ENCODE measurements at places on chromosomes 3 and 15. TPM values are rescaled to one million over a fixed set of nuclear protein-coding genes. Genes with fewer than 3 reads are reported as not detected.

GRCh38 chr15:57861034-57861638 is 154.6 kb downstream of the POLR2M start:
- DNase-seq = no peak

- no peak for DNase-seq
Measured at GRCh38 chr3:32412887-32413286, 21.2 kb downstream of the CMTM7 start.

- no peak for DNase-seq
Measured at GRCh38 chr15:82767163-82767829, 38.6 kb downstream of the FSD2 start.

DNA sequence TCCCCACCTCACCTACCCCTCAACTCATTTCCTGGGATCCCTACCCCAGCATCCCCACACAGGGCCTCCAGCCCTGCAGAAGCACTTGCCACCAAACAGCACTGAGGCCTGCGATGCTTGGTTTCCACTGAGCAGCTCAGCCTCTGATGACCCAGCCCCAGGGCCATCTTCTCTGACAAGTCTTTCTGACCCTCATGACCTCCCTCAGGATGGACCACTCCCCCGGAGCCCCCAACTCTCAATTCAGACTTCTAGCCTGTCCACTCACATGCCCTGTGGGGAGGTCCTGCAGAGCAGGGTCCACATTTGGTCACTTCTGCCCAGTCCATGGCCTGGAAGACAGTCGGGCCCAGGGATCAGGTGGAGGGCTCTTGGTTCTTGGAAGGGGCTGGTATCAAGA is 63.4 kb upstream of the SPATA12 start:
- no peak for DNase-seq

SEC61A1 gene
- 62.6 TPM for polyA plus RNA-seq

ZKSCAN7 gene
- 0.59 TPM for polyA plus RNA-seq
